ENCODE measurements at places on chromosomes 12 and 14.

DNA sequence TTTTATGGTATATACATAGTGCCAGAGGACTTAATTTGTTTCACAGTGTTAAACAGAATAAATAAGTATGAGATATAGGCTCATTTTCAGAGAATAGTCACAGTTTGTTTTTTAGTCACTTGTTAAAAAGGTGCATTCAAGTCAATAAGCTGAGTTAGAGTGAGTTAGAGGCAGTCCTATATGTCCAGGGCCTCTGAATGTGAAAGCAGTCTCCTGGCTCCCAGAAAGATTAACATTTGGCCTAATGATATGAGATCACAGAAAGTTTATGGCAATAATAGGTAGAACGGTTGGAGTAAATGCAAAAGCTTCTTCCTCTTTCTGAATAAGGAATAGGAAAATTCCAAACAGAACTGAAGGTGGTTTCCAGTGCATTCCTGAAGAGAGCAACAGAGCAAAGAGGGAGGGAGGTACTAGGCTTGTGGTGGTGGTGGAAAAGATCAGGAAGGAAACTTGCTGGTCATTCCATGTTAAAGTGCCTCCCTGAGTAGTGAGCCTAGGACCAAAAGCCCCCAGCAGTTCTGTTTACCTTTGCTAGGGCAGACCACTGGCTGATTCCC, 54.4 kb downstream of the SLC38A4 start:
- DNase-seq = no peak

DNA sequence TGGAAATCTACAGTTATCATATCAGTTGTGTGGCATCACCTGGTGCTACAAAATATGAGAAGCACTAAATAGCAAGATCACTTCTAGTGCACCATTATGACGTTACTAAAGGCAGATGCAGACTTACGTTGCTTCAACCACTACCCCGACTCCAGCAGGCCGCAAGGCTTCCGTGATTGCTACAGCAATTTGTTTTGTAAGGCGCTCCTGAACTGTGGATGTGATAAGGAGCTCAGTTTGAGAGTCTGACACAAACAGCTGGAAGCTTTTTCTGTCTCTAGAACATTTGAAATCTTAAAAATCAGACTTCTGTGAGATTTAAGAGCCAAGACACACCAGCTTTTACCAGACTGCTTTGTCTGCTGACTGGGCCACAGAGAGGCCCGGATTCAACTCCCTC, 57.0 kb downstream of the GCH1 start:
- no peak for DNase-seq

DNA sequence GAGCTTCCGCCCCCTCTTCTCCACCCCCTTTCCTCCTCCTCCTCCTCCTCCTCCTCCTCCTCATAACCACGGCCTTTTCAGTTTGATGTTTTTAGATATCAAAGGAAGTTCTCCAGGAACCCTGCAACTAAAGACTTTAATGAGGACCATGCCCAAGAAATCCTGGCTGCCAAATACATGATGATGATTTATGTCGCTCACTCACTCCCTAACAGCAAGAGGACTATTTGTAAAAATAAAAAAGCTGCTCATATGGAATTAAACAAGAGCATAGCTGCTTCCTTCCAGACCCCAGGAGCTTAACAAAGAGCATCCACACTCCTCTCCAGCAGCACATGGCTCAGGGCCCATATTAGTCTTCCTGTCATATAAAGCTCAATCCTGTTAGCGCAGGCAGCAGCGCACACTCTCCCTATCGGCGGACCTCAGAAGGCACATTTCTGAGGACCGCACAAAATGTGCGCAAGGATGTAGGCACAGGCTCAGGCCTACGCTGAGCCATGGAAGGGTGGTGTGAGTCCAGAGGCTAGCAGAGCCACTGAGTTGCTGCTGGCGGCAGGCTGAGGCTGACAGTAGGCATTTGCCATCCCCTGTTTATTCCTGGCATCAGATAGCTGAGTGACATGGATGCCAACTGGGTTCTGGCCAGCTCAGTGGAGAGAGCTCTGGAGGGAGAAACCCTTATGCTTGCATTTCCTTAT, 232.8 kb downstream of the MSRB3 start:
- no peak for DNase-seq

DNA sequence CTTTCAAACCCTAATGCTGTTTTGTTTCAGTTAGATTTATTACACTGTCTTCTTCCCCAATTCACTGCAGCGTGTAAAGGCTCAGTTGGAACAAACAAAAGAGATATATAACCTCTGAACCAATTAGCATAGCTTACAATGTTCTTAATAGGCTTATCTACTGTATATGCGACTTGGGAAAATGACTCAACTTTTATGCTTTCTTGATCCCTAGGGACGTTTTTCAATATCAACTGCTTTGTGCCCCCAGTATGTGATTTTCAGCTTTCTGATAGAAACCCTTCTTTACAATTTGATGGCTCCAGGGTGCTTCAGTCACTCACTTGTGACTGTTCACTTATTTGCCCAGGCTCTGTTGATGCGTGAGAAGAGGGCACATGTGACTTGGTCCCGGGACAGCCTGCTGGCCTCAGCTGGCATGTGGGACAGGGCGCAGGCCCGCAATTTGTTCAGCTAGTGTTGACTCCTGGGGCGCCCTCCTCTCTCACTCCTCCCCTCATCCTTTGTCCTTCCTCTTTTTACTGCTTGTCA, 107.1 kb downstream of the TMTC2 start:
- DNase-seq = no peak

GRCh38 chr14:36580141-36580855, 2.1 kb downstream of the NKX2-8 start:
- no peak for DNase-seq

GRCh38 chr14:76292561-76292960, 83.4 kb upstream of the ESRRB start:
- no peak for DNase-seq

DNA sequence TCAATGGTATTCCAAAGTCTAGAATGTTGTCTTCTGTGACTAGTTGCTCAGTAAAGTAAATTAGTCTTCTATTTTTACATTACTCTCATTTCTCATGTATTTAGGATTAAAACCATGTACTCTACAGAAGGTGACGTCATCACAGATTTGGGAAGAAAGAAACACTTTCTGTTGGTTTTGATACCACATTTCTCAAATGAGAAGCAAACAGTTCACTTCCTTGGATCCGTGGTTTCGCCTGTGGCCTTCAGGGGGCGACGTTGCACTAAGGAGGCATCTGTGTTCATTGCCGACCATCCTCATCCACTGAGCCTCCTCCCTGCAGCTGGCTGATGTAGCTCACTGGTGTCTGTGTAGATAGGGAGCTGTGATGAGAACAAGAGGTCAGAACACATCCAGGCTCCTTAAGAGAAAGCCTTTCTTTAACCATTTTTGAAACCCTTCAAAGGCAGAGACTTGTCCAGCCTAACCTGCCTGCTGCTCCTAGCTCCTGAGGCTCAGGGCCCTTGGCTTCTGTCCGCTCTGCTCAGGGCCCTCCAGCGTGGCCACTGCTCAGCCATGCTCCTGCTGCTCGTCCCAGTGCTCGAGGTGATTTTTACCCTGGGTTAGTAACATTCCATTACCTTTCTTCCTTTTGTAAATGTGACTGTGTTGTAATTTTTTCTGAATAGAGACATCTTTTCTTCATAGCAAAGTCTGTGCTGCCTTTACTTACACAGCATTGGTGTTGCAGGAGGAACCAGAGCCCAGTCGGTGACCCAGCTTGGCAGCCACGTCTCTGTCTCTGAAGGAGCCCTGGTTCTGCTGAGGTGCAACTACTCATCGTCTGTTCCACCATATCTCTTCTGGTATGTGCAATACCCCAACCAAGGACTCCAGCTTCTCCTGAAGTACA, 220.6 kb upstream of the OR4E1 start:
- no peak for DNase-seq

Measured in cortex of kidney (tissue), 1 donor.